ENCODE measurements at places on chromosomes 16 and 17.

- H3K4me1 ChIP-seq, result no peaks in the 10 kb centered on the region
- no peak overlapping the region for H3K27ac ChIP-seq
- H3K27me3 ChIP-seq, result no peaks in the 10 kb centered on the region
- DNase-seq, result no peak
- no peaks in the 10 kb centered on the region for H3K36me3 ChIP-seq
- H3K4me3 ChIP-seq, result no peak overlapping the region
Observed at GRCh38 chr16:29310852-29311314, 95.6 kb downstream of the NPIPB11 start.

DNA sequence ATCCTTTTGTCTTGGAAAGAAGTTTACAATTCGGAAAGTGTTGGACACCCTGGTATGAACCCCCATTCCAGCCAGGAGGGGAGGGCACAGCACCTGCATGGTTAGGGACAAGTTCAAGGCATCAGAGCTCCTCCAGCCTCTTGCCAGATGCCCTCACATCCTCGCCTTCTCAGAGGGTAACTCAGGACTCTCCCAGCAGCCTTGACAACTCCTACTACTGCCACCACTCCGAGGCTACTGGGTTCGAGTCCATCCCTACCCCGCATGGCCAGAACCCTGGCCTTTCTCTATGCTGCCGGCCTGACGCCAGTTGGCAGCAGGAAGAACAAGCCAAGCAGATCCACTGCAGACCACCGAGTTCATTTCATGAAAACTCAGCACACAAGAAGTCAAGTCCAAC lies 34.1 kb downstream of the AXIN2 start:
- H3K4me3 ChIP-seq, result no peak overlapping the region
- H3K36me3 ChIP-seq, result no peaks in the 10 kb centered on the region
- no peak overlapping the region for H3K27ac ChIP-seq
- H3K4me1 ChIP-seq, result no peaks in the 10 kb centered on the region
- no peak for DNase-seq

GRCh38 chr16:65327346-65327745 lies 205.5 kb upstream of the CDH11 start:
- no peak for DNase-seq
- no peak overlapping the region for H3K4me3 ChIP-seq
- no peaks in the 10 kb centered on the region for H3K4me1 ChIP-seq
- H3K27me3 ChIP-seq, result no peaks in the 10 kb centered on the region

GRCh38 chr17:34486761-34487160 lies 92.6 kb upstream of the TMEM132E start:
- no peaks in the 10 kb centered on the region for H3K4me1 ChIP-seq
- H3K27me3 ChIP-seq, result no peaks in the 10 kb centered on the region
- no peak for DNase-seq
- H3K27ac ChIP-seq, result no peak overlapping the region
- H3K4me3 ChIP-seq, result no peak overlapping the region
- no peaks in the 10 kb centered on the region for H3K36me3 ChIP-seq

- H3K4me3 ChIP-seq, result no peak overlapping the region
- peaks cover 6% of the 10 kb centered on the region for H3K4me1 ChIP-seq
- H3K36me3 ChIP-seq, result peaks cover 19% of the 10 kb centered on the region
- no peak for DNase-seq
- peak overlapping the region; percentile 62 for H3K27ac ChIP-seq
- no peaks in the 10 kb centered on the region for H3K27me3 ChIP-seq
Observed at GRCh38 chr16:22352723-22353122, 21.7 kb downstream of the CDR2 start.

- H3K27ac ChIP-seq, result peak overlapping the region; percentile 40
- H3K4me1 ChIP-seq, result peaks cover 17% of the 10 kb centered on the region
- no peaks in the 10 kb centered on the region for H3K36me3 ChIP-seq
- H3K4me3 ChIP-seq, result peak overlapping the region; percentile 73
Observed at GRCh38 chr16:30369091-30369937, 980 bp downstream of the TBC1D10B start.

Data from colonic mucosa (tissue), 4 donors.